ENCODE measurements at places on chromosomes 12 and 14. TPM values are rescaled to one million over a fixed set of nuclear protein-coding genes. Genes with fewer than 3 reads are reported as not detected.

DNA sequence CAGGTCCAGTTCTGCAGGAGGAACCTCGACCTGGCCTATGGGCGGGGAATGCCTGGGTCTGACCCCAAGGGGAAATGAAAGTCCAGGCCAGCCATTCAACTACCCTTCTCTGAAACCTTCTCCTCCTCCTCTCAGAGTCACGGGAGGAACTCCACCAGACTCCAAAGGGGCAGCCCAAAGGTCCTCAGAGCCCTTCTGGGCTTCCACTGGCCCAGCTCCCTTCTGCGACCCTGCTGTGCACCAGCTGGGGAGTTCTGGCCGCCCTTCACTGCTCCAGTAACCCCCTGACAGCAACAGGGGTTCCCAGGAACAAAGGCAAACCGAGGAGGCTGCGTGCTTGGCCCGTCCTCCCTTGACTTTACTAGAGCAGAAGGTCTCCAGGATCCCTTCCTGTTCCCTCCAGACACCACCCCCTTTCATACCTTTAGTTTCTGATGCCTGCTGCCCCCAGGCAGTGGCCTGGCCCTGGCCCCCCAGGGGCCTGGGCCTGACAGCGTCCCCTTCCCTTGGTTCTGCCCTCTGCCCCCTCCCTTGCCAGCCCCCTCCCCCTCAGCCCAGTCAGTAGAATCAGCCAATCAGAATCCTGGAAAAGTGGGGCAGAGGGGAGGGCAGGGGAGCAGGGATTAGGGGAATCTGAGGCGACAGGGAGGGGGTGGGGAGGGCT, 850 bp upstream of the ZNF385A start:
- no peak for DNase-seq

- no peak for DNase-seq
Measured at GRCh38 chr14:20418501-20418909, 5.2 kb upstream of the TEP1 start.

GRCh38 chr14:34713681-34714319, 593 bp downstream of the CFL2 start:
- DNase-seq = no peak

DNA sequence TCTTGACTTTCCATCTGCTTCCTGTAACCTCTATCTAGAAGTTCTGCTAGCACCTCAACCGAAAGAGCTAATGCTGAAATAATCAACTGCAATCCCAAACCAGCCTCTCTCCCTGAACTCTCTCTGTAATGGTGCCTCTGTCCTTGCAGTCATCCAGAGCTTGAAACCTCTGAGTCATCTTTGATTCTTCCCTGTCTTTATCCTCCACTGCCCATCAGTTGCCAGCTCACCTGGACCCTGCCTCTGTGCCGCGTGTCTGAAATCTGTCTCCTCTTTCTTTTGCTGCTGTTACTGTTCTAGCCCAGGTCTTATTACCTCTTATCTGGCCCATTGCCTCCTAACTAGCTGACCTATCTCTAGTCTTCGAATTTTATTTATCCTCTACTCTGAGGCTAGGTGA, 15.5 kb downstream of the CLSTN3 start:
- DNase-seq = no peak

COA8 gene
- 29.4 TPM for total RNA-seq

GRCh38 chr12:45431126-45431525, 215.2 kb downstream of the ANO6 start:
- no peak for DNase-seq

GRCh38 chr12:132194056-132194455, 49.8 kb downstream of the NOC4L start:
- DNase-seq = peak; percentile 31

DNA sequence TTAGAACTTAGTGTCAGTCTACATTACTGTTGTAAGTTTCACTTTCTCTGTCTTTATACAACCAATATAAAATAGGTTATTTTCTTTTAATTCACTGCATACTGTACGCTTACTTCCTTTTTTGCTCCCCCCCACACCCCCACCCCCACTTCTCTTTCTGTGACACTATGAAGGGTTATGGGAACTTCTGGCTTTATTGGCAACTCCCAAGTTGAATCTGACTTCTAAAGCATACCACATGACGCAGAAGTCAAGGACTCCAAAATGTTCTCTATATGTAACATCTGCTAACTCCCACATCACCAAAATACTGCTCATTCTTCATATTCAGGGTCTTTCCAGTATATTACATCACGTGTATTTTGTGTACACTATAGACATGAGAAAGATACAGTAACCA, 81.2 kb upstream of the ATXN7L3B start:
- no peak for DNase-seq

GRCh38 chr12:116962197-116962596, 51.4 kb downstream of the FBXW8 start:
- DNase-seq = no peak

DNA sequence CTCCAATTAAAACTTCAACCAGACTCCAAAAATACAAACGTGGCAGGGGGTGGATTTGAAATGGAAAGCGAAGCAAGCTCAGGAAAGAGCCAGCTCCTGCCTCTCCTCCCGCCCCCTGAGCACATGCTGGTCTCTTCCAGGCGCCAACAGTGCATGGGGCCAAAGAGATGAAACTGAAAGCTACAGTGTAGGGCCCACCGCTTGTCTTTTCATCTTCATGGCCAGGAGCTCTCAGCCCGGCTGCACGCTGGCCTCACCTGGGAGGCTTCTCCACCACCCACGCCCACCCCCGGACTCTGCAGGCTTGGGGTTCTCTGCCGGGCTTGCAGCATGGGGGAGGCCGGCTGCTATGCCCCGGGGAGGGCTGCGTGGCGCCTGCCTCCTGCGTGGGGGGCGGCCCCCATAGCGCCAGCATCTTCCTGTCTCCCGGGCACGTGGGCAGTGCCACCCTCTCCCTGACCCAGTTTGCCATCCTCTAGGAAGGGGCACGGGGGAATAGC, 2.0 kb downstream of the RIMBP2 start:
- DNase-seq = no peak

DNA sequence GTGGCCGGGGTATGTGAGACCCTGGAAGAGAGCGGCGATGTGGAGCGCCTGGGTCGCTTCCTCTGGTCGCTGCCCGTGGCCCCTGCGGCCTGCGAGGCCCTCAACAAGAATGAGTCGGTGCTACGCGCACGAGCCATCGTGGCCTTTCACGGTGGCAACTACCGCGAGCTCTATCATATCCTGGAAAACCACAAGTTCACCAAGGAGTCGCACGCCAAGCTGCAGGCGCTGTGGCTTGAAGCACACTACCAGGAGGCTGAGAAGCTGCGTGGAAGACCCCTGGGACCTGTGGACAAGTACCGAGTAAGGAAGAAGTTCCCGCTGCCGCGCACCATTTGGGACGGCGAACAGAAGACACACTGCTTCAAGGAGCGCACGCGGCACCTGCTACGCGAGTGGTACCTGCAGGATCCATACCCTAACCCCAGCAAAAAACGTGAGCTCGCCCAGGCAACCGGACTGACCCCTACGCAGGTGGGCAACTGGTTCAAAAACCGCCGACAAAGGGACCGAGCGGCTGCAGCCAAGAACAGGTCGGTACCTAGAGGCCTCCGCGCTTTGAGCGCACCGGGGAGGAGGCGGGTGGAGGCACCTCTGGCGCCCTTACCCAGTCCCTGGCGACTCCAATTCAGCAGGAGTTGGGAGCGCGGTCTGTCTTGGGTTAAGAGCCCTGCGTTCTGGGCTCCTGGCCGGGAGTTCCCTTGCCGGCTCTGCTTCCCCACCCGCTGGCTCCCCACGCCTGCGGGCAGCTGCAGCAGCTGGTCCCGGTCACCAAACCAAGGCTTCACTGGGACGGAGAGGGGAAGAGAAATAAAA, 700 bp downstream of the SIX6 start:
- DNase-seq = no peak

GRCh38 chr12:121776190-121777098, 17.0 kb downstream of the RHOF start:
- DNase-seq = no peak

- DNase-seq = no peak
Measured at GRCh38 chr12:108046135-108046534, 83.0 kb upstream of the WSCD2 start.

LMNTD1 gene
- total RNA-seq = not detected

DNA sequence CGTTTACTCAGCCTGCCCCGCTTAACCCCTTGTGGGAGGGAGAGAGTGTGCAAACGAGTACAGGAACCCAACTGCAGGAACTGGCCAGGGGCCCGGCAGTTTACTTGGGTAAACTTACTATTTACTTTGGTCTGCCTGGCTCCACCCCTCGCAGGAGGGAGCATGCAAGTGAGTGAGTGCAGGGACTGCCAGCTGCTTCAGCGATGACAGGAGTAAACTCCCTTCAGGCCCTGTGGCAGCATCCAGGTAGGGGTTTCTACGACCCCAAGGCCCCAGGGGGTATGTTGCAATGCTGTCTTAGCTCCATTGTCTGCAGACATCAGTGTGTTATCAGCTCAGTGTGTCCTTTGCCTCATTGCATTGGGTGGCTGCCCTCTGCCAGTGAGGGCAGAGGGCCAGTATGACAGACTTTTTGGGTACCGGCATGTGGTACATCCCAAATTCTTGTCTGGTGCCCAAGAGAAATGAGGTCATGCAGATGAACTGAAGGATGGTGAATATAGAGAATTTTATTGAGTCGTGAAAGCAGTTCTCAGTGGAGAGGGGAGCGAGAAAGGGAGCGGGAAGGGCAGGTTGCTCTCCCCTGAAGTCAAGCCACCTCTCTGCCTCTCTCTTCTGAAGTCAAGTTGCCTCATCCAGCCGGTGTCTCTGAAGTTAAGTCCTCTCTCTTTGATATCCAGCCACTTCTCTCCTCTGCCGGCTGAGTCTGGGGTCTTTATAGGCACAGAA, 181.8 kb downstream of the FUT8 start:
- DNase-seq = no peak

DNA sequence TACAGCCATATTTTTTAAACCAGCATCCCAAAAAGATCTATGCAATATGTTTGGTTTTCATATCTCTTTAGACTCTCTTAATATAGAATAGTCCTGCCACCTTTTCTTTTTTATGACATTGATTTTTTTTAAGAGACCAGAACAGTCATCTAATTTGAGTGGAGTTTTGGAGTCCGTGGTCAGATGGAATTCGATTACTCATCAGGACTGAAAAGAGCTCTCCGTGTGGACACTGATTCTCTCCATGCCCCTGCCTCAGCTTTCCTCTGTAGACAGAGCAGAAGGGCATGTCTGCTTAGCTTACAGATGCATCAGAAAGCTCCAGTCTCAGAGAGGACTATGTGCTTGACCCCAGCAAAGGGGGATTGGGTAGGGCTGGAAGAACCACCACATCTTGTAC, 27.8 kb downstream of the SMCO2 start:
- no peak for DNase-seq

FLVCR2 gene
- 0.84 TPM for total RNA-seq

- no peak for DNase-seq
Measured at GRCh38 chr12:32549675-32550079, 129.4 kb upstream of the DNM1L start.

- DNase-seq = no peak
Measured at GRCh38 chr12:31371256-31371620, 45.3 kb upstream of the SINHCAF start.

DNA sequence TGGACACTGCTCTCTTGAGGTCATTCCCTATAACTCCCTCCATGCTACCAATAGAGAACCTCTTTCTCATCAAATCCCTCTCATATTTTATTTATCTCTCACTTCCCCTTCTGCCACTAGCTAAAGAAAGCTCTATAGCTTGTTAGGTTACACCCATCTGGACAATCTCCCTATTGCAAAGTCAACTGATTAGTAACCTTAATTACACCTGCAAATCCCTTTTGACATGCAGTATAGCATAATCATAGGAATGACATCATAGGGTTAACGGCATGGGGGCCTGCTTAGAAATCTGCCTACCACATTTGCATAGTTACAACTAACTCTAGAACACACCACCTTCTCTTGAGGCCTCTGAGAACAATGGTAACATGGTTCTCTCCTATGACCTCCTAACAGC, 181.2 kb downstream of the EMP1 start:
- no peak for DNase-seq

MDM2 gene
- 170 TPM for total RNA-seq

GRCh38 chr14:37594238-37594970, 645 bp downstream of the FOXA1 start:
- DNase-seq = peak; percentile 76

DNA sequence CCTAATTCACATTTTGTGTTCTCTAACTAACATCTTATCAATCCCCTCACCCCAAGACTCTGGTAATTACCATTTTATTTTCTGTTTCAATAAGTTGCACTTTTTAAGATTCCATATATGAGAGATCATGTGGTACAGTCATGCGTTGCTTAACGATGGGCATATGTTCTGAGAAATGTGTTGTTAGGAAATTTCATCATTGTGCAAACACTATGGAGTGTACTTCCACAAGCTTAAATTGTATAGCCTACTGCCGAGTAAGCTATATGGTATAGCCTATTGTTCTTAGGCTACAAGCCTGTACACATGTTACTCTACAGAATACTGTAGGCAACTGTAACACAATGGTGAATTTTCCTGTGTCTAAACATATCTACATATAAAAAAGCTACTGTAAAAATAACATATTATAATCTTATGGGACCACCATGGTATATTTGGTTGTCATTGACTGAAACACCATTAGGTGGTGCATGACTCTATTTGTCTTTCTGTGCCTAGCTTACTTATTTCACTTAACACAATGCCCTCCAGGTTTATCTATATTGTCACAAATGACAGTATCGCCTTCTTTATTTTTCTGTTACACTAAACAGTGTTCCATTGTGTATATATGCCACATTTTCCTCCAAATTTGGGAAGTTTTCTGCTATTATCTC, 473.4 kb upstream of the LMO3 start:
- DNase-seq = no peak

CCDC177 gene
- not detected for total RNA-seq

- no peak for DNase-seq
Measured at GRCh38 chr12:93177208-93178153, 200.2 kb upstream of the NUDT4 start.

GPR135 gene
- 3.9 TPM for total RNA-seq

DNA sequence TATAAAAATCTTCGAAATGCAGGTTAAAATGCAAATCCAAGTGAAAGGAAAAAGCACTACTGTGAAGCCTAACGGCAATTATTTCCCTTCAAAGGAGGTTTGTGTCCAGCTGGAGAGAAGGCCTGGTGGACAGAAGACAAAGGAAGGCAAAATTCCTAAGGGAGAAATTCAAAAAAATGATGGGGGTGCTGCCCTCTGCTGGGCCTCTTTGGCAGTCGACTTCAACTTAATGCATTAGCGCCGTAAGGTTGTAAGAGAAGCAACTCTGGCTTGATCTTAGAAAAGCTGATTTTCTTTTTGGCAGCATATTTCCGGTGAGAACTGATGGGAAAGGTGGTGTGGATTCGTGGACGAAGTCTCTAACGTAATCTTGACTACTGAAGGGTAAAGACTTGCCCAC, 34.3 kb upstream of the CHFR start:
- peak; percentile 4 for DNase-seq

DNA sequence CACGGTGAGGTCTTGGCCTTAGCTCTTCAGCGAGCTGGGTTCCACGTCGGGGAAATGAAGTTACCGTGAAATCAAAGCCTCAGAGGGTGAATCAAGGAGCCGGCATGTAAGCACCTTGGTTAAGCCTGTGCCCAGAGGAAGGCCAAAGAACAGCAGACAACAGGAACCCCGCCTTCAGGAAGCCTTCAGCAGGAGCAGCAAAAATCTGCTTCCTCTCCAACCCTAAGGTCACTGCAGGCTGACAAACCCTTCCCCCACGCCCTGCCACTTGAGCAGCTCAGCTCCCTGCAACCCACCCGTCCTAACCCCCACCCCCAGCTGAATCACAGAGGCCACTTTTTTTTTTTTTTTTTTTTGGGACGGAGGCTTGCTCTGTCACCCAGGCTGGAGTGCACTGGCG, 72.9 kb upstream of the LTA4H start:
- no peak for DNase-seq

- no peak for DNase-seq
Measured at GRCh38 chr12:12051668-12052067, 19.1 kb upstream of the BCL2L14 start.

- no peak for DNase-seq
Measured at GRCh38 chr14:78752518-78753188, 582.5 kb downstream of the NRXN3 start.

LBHD2 gene
- not detected for total RNA-seq
